Muscle of back (tissue), 13 donors: ENCODE measurements at places on chromosomes 7 and 10.

- no peak for DNase-seq
Observed at GRCh38 chr7:45709168-45710042, 135.2 kb downstream of the ADCY1 start.

- no peak for DNase-seq
Observed at GRCh38 chr7:8423057-8423456, 10.4 kb upstream of the NXPH1 start.

- DNase-seq = no peak
Observed at GRCh38 chr7:37320140-37320847, 128.4 kb downstream of the ELMO1 start.

GRCh38 chr7:98217623-98218582 is 6.7 kb downstream of the BHLHA15 start:
- DNase-seq = no peak

GRCh38 chr10:47137311-47137851 is 162.6 kb upstream of the GDF10 start:
- DNase-seq = no peak

- no peak for DNase-seq
Observed at GRCh38 chr10:117457071-117457810, 82.0 kb upstream of the PDZD8 start.

- no peak for DNase-seq
Observed at GRCh38 chr10:44316187-44316921, 68.5 kb downstream of the CXCL12 start.

GRCh38 chr7:53101026-53101425 is 65.6 kb downstream of the POM121L12 start:
- DNase-seq = no peak

DNA sequence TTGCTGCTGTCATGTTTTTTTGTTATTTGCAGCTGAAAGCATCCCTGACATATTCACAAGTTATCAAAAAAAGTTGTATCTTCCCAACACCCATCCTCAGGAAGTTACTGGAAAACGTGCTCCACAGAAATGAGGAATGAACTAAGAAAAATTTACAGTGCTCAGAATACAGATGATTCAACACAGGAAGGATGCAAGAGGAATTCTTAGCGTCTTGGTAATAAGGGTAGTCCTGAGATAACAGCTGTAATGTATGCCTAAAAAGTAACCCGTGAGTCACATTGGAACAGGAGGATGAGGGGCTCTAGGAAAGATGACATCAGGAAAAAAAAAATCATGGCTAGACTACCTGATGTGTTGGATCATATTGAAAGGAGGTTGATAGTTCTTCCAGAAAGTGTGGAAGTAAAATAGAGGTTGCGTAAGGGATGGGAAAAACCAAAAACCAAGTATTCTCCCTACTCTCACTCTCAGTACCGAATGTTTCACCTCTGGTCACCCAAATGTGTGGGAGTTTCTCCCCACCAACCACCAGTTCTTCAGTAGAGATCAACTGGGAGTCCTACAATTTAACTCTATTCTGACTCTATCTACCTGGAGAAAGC is 3.9 kb downstream of the ADAM12 start:
- DNase-seq = no peak

DNA sequence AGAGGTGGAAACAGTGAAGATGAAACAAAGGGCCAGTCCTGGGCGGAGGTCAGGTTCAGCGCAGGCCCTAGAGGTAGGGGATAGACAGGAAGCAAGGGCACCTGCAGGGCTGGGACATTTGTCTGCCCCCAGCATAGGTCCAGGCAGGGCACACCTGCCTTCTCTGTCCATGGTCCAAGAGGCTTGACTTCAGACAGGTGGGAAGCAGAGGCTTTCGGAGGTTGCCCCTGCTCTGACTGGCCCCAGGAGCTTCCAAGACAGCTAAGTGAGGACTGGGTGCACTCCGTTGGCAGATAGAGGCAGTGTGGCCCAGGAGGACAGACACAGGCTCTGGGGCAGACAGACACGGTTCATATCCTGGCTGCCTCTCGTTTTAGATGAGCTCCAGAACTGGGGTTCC is 71.6 kb upstream of the GRB10 start:
- DNase-seq = no peak

GRCh38 chr10:82660205-82660604 is 785.2 kb downstream of the NRG3 start:
- no peak for DNase-seq

- DNase-seq = peak; percentile 52
Observed at GRCh38 chr7:120916121-120916520, 34.5 kb upstream of the ING3 start.

DNA sequence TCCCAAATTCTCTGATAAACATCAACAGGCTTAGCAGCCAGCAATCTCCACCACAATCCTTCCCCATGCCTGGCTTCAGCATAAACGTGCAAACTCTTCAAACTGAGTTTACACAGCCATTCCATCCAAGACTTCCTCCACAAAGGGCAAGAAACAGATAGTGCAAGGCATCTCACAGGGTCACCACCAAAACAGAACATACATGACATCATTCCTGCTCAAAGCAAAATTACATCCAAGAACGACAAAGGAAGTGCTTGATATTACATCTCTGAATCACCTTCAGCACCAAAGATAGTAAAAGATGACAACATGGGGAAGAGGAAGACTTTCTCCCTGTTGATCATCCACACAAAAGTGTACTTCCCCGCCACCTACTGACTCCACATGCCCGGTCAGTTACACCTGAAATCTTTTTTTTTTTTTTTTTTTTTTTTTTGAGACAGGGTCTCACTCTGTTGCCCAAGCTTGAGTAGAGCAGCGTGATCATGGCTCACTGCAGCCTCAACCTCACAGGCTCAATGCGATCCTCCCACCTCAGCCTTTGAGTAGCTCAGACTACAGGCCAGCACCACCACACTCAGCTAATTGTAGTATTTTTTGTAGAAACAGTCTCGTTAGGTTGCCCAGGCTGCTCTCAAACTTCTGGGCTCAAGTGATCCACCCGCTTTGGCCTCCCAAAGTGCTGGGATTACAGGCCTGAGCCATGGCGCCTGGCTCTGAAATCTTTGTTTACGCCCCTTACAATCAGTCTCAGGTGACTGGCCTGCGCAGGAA is 127.5 kb downstream of the PARD3 start:
- no peak for DNase-seq

DNA sequence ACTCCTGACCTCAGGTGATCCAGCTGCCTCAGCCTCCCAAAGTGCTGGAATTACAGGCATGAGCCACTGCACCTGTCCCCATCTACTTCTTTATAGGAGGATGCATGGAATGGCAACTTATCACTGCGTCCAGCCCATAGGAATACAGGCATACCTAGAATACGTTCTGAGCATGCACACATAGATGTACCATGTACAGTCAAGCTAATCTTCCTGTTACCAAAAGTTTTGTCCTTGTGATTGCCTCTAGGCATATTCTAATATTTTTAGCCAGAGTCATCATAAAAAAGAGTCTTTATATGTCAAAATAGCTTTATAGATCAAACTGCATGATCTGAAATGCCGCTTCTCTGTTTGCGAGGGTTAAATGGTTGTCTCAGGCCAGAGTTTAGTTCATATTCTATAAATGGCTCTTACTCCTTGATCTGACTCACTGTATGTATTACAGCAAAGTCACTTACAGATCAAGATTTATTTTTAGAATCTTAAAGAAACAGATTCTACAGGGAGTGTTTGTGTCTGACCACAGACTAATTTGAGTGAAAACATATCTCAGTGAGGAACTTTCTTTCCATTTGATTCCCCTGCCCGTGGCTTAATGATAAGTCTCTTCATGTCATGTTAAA is 210.9 kb downstream of the CREB5 start:
- DNase-seq = no peak

GRCh38 chr10:80409121-80409520 is 770 bp downstream of the PRXL2A start:
- no peak for DNase-seq
